ENCODE measurements at places on chromosomes 6 and 20.

- no peak for DNase-seq
Observed at GRCh38 chr6:24149296-24149695, 23.3 kb downstream of the NRSN1 start.

DNA sequence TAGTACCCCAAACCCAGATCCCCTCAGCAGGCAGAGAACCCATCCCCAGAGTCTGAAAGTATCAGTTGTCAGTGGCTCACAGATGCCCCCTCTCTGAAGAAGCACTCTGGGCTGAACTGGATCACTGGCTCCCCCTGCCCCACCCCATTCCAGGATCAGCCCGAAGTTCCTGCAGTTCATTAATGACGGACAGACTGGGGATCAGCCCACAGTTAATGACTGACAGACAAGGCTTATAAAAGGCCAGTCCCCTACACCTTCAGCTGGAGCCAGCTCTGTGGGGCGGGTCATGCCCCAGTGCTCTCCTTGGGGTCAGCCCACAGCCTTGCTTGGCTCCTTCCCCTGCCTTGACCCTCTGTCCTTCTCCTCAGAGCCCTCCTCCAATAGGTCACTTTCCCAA lies 21.7 kb downstream of the KIAA1755 start:
- DNase-seq: no peak

DNA sequence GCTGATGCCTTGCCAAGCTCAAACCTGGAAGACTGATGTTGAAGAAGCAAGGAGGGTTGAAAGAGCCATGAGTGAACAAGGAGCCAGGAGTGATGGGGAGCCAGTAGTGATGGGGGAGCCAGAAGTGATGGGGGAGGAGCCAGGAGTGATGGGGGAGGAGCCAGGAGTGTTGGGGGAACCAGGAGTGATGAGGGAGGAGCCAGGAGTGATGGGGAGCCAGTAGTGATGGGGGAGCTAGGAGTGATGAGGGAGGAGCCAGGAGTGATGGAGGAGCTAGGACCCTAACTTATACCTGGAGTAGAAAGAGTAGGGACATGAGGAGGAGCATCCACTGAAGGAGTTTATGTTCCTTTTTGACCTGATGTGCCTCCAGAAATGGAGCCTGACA lies 14.6 kb upstream of the CD93 start:
- no peak for DNase-seq

- no peak for DNase-seq
Observed at GRCh38 chr20:11905460-11906179, 12.1 kb upstream of the BTBD3 start.

DNA sequence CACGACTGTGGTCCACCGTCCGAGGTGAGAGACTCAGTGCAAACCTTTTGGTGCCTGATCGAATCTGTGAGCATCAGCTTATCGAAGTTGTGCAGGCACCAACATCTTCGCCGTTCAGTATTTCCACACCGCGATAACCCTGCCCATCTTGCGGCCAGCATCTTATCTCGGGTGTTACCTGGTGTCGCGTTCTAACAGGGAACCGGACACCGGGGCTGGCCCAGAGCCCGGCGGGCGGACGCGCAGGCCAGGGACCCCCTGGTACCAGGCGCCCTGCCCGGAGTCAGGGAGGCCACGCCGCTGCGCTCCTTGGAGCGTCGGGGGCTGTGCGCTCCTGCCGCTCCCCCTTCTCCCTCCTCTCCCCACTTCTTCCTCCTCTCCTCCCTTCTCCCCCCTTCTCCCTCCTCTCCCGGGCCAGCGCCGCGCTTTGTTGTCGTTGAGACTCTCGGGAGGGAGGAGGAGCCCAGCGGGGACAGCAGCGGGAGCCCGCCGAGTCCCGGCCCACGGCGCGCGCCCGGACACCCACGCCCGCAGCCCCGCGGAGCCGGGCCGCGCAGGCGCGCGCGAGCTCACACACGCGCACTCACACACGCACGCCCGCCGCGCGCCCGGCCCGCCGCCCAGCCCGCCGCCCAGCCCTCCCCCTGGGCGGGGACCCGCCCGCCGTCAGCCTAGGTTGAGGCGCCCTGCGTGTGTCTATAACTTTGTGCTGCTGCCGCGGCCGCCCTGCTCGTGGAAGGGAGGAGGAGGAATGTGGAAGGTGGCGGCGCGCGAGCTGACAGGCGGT lies 1.4 kb upstream of the FOXO3 start:
- DNase-seq: peak; percentile 70

- no peak for DNase-seq
Observed at GRCh38 chr6:72770959-72771358, 149.1 kb downstream of the KCNQ5 start.

DNA sequence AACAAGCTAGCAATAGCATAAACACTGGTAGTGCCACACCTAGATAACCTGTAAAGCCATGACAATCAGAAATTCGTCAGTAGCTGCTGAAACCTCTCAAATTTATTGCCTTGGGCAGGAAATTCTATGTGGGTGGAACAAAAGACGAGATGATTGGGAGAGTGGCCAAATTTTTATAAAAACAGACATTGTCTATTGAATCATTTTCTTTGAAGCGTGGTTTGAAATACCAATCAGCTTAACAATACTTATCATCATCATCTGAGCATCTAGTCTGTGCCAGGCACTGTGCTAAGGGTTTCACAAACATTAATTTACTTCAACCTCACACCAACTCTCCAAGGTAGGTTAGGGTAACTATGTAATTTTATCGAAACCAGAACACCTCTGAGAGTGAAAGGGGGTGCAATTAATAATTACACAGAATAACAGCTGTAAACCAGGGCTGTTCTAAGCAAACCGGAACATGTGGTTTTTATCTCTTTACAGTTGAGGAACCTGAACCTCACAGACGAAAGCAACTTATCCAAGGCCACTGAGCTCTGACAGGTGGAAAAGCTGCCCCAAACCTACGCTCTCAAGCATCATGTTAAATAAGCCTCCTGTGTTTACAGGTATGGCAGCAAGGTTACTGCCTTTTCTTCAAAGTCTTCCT lies 43.4 kb downstream of the NHSL1 start:
- DNase-seq: no peak

DNA sequence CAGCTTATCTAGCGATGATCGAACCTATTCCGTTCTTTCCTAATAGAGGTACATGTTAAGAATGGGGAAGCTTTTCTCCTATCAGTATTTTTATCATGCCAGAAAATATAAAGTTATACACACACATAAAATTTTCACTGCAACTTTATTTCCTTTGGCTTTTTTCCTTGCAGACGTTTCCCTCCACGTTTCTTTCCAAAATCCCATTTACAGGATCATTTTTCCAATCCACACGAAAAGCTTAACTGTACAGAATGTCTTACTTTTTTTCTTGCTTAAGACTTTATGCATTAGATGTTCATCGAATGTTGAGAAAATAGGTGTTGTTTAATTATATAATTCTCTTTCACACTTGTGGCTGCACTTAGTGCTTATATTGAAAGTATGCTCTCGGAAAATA lies 62.9 kb upstream of the HDGFL1 start:
- no peak for DNase-seq

- no peak for DNase-seq
Observed at GRCh38 chr20:49427751-49428518, 54.5 kb downstream of the KCNB1 start.

DNA sequence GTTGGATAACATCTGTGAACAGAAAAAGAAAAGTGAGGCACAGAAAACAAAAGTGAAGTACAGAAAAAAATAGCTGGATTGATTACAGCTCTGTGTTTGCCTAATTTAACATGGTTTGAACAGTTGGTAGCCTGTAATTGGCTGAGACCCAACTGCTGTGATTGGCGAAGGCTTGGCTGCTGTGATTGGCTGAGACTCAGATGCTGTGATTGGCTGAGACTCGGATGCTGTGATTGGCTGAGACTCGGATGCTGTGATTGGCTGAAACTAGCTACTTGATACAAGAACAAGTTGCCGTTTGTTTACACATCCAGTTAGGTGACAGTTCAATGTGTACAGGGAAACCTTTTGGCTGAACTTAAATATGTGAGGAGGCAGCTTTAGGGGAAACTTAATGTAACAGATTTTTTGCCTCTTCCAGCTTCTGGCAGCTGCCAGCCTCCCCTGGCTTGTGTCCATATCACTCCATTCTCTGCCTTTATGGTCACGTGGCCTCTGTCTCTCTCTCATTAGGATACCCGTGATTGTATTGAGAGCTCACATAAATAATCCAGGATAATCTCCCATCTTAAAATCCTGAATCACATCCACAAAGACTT lies 223.4 kb upstream of the FOXA2 start:
- no peak for DNase-seq
